ENCODE measurements at places on chromosomes 13 and 19.

GRCh38 chr13:53038993-53039392, 10.4 kb downstream of the OLFM4 start:
- DNase-seq: no peak

GRCh38 chr19:56476651-56477428, at the start of gene ZNF667:
ZNF667 (minus strand) TSS chr19:56477345; CDS start chr19:56462370, 14,975 bp downstream.
- DNase-seq: peak; percentile 39

- DNase-seq: no peak
Measured at GRCh38 chr19:48815870-48816501, 5.2 kb upstream of the BCAT2 start.

DNA sequence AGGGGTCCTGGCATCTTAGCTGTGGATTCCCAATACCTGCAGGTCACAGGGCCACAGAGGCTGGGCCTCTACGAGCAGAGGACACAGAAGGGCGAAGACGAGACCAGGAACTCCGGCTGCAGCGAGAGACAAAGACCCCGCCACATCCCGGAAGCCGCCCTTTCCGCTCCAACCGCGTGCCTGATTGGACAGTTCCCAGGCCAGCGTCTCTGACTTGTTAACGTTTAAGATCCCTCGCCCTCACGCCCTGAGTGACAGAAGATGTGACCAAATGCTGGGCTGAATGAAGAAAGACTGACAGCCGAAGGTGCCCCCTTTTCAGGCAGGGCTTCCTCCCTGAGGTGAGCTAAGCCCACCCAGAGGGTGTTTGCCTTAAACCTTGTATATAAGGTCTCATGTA, at the start of gene ZNF98:
Gene ZNF98 (minus strand): TSS at position 136 of the 400 bp plus-strand sequence. CDS start 122 bp downstream, at position 14.
- no peak for DNase-seq

DNA sequence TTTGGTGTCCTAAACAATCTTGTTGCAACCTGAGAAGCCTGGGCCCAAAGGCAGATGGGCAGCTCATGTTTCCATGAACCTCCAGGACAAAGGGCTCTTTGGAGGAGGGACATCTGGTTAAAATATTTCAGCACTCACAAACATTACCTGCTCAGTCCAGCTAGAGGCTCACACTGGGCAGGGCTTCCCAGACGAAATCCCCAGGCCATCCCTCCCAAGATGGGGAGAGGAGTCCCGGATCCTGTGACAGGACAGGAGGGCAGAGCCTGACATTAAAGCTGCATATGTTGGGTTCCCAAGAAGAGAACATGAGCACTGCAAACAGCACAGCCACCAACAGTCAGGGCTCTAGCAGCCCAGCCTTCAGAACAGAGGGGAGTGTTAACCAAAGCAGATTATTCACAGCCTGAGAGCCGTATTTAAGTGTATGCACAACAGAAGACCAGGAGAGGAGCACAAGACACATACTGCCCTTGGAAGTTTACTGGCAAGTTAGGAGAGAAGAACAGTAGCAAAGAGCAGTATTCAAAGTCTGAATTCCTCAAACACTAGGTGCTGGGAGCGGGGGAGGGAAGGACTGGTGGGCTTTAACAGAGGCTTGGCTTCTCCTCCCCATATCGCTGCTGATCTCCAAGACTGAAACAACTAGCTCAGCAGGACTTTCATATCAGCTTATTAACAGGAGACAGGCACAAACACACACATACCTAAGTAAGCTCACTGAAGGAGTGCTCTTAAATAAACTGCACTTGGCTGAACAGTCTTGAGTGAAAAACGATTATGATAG, 12.3 kb downstream of the ATP7B start:
- no peak for DNase-seq

- no peak for DNase-seq
Measured at GRCh38 chr19:10159610-10160009, 35.1 kb downstream of the DNMT1 start.

- no peak for DNase-seq
Measured at GRCh38 chr19:46294494-46294893, 2.3 kb upstream of the HIF3A start.

DNA sequence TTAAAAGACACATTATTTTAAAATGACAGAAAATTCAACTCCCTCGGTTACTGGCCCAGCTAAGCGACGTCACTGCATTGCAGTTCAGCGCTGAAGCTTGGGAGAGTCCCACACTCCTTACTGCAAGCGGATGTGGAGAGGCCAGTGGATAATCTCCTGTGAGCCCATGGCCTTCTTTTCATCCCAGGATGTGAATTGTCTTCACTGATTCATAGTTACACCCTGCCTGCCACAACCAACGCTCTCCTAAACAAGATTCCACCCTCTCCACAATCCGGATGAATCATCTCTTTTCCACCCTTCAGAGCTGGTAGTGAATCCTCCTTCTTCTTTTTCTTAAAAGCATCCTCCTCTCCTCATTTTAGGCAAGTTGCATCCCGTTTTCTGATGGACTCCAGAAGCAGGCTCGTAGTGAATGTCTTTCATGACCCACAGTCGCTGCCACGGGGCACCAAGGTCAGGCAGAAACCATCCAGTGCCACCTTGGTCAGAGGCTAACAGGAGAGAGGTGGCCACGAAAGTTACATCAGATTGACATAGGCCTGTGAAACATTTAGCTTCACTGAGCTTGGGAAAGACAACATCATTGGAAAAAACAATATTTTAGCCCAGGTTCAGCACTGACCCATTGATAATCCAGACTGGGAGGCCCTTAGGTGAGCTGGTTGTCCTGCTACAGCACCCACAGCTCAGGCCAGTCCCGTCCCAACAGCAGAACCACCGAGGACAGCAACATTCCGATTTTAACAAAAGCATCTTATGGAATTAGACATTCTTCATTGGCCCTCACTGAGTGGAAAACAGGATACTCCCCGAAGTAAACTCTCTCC, 2.0 kb downstream of the GJB2 start:
- no peak for DNase-seq

- DNase-seq: no peak
Measured at GRCh38 chr19:13083627-13084026, 19.0 kb downstream of the LYL1 start.

DNA sequence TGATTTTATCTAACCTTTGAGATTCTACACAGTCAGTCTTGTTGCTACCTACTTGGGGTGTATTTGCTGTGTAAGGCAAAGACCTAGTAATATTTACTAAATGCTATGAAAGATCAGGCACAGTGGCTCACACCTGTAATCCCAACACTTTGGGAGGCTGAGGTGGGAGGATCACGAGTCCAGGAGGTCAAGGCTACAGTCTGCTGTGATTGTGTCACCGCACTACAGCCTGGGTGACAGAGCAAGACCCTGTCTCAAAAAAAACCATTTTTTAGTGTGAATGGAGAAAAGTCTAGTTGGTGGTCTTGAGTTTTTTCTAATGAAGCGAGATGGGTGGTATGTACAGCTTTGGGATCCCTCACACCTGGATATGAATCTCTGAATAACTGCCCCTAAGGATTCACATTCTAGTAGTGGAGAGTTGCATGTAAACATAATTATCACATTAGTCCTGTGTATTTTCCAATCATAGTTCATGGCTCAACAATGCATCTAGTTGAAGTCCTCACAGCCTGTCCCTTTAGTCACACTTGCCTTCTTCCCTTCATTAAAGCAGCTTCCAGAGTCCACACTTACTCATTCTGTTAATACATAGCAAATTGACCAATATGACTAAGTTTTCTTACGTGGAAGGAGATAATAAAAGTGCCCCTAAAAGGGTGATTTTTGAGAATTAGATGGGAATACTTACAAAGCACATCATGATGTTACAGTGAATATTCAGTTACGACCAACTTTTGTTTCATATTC, 7.5 kb downstream of the RPL21 start:
- no peak for DNase-seq

DNA sequence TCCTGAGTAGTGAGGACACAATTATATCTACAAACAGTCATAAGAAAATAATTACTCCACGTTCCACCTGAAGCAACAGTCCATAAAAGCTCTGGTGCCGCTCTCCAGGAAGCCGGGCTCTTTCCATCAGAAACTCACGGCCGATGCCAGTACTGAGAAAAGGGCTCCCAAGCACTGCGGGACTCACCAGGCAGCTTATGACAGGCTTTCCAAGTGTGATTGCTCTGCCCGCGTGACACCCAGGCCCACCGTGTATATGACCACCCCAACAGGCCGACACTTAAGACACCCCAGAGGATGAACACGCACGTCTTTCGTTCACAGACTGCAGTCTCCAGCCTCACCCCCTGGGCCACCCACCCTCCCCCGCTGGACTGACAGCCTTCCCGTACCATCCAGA, 199.0 kb downstream of the UQCRFS1 start:
- DNase-seq: no peak

GRCh38 chr13:99859178-99860177, 112.1 kb downstream of the ZIC5 start:
- DNase-seq: peak; percentile 44

DNA sequence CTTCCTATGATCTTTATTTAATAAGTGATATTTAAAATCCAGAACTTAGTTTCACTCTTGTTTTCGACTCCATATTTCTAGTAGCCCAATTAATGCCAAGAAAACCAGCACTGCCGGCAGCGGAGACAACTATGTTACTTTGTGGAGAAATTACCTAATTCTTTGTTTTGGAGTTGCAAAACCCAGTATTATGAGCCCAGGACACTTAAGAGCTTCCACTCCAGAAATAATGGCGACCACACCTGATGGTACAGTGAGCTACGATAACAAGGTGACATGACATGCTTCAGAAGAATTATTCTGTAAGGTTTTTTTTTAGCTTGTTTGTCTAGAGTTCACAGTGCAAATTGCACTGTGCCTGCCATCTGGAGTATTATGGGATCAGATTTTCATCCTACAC, 136.4 kb downstream of the ZAR1L start:
- DNase-seq: no peak

DNA sequence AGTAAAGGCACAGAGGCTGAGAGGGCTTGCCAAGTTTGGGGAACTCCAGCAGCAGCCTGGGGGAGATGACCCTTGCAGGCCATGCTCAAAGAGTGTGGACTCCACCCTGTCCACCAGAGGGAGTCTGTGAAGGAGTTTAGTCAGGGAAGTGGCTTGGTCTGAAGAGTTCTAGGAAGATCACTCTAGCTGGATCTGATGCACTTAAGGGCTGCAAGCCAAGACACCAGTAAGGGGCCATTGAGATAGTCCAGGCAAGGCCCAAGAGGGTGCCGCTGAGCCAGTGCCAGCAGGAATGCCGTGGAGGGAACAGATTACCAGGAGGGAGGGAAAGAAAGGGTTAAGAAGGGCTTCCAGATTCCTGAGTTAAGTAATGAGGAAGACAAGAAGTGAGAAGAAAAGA, 68.7 kb downstream of the ZAR1L start:
- no peak for DNase-seq

DNA sequence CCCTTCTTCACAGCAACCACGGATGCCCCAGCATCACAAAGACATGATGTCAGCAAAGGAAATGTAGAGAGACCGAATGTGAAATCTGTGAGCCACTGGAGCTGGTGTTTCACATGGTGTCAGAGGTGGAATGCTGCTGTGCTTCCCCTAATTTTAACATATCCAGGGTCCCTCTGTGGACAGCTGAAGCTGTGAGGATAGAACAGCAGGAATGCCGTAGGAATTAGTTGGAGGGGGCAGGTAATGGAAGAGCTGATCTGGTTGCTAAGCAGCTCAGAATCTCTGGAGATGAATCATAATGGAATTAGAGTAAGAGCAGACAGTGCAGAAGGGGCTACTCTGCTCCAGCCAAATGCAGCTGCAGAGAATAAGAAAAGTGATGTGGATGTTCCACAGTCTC, 68.9 kb upstream of the ZNF835 start:
- DNase-seq: no peak

GRCh38 chr13:93794197-93794885, 567.7 kb downstream of the GPC6 start:
- no peak for DNase-seq

DNA sequence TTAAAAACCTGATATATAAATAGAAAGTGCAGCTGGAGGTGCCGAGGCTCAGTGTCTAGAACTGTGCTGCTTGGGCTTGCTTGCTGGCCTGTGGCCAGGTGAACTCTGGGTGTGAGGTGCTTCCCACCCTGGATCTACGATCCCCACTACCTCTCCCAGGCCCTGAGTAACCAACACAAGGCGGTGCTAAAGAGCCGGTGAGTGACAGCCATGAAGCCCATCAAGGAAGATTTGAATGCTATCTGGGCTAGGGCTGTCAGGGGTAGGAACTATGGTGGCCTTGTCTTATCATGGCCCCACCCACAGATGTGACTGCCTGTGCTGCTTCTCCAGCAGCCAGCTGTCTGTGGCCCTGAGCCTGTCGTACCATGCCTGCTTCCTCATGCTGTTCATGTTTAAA, 25.6 kb upstream of the ZNF91 start:
- DNase-seq: no peak

DNA sequence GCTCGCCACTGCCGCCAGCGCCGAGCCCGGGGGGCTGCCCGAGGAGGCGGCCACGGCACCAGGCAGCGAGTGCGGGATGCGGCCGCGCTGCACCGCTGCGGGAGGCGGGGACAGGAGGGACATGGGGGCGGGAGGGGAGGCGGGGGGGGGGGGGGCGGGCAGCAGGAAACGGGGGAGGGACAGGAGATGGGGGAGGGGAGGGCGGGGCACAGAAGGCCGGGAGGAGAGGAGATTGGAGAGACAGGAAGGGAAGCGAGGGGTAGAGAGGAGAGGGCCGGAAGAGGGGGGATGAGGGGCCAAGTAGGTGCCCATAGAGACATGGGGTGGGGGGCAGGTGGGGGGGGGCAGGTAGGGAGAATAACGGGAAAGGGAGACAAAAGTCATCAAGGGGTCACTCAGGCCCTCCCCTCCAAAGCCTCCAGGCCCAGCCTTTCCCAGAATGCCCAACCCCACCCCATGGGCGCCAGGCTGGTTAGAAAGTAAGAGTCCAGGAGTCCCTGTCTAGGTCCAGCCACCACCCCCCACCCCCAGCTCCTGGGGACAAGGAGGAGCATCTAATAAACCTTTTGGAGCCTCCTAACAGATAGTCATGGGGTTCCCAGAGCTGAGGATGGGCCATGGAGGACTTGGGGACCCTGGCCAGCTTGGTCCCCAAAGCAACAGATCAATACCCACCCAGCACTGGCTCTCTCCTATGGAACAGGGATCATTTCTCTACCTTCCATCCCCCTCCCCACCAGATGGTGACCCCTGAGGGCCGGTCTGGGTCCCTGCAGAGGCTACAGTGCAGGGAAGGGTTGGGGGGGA, 9.5 kb downstream of the NR2F6 start:
- DNase-seq: no peak

Measured in activated gamma-delta T cell treated with anti-CD3 and anti-CD28 coated beads, Interleukin-2, amount 50 U/mL, for 16 hours (primary cell).